ENCODE measurements at places on chromosomes 11 and 22.
A peak's percentile ranks its signal among the peaks of the same experiment; 100 is the strongest.

DNA sequence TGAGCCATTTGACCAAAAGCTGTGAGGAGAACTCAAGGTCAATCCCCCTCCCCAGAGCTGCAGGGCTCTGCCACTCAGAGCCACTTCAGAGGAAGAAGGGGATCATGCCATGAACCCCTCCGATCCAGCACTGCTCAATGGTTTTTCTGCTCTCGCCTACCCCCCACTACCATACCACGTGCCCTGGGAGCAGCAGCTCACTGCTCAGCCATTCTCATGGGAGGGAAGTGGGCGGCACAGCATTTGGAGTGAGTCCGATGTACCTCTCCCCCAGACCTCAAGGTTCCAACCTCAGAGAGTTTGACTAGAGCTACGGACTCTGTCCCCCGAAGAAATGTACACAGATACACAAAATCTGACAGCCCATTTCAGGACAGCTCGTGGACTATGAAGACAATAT is 34.5 kb downstream of the AP1B1 start:
- no peak for DNase-seq

DNA sequence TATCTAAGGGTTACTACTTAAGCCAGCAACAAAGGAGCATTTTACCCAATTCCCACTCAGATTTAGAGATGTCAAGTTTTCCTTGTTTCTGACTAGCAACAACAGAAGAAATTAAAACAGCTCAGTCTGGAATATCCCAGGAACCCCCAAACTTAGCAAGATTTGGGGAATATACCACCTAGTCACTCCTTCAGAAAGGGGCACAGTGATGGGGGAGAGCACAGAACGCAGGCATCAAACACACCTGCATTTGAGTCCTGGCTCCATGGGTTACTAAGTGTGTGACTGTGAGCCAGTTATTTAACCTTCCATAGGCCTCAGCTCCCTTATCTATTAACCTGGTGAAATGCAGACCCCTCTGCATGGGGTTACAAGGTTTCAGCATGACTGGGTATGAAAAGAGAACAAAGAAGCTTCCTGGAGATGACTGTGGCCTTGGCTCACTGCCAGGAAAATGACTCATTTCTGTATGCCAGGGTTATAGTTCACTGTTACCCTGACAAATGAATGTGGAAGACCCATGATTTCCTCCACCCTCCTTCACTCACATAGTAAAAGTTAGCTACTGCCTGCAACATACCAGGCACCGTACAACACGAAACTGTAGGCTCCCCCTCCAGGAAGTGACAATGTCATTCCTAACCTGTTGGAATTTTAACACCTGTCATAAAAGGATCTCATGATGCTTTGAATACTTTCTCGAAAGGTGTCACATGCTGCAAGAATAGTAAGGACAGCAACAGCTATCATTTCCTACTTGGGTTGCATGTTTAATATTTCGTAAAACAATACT is 79.6 kb downstream of the ME3 start:
- DNase-seq: peak; percentile 10

- DNase-seq: no peak
These were observed 15.9 kb downstream of the CCDC82 start for GRCh38 chr11:96373826-96374225.

- no peak for DNase-seq
These were observed 49.3 kb upstream of the CLPB start for GRCh38 chr11:72483412-72484186.

DNA sequence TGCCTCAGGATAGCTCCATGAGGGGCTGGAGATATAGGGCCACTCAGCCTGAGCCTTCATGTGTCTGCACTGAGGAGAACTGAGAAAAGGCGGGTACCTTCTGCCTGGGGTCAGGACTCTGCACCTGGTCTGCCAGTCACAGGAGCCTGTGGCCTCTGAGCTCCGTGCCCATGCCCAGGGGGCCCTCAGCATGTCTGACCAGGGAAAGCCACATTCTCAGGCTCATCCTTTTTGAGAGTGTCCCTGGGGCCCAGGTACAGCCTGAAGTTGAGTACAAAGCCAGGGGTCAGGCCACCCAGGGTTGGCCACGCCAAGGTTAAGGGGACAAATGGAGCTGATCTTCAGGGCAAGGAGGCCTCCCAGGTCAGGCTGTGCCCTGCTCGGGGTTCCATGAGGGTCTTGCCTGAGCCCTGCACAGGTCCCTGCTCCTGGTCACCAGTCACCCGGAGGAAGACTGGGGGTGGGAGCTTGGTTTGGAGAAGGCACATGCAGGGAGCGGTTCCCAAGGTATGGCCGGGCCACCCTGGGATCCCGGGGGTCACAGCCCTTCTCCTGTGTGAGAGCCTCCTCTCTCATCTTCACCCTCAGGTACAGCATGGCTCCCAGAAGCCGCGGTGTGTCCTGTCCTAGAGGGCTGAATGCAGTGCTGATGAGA is 6.0 kb downstream of the DENND6B start:
- no peak for DNase-seq

GRCh38 chr11:100759856-100760255 is 72.8 kb downstream of the ARHGAP42 start:
- DNase-seq: peak; percentile 63

DNA sequence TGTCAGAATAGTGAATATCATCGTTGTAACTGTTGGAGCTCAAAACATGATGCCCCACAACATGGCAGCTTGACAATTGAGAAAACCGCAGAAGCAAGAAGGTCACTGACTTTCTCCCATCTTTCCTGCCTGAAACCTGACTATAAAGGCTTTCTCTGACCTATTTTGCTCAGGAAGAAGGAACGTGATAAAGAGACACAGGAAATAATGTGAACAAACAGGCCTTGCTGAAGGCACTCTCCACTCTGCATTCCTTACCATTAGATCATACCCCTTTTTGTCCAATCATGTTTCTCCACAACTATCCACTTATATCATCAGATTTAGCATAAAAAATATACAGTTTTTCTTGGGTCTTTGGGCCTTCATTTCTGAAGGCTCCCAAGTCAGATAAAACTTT is 916.8 kb downstream of the METTL15 start:
- DNase-seq: no peak

DNA sequence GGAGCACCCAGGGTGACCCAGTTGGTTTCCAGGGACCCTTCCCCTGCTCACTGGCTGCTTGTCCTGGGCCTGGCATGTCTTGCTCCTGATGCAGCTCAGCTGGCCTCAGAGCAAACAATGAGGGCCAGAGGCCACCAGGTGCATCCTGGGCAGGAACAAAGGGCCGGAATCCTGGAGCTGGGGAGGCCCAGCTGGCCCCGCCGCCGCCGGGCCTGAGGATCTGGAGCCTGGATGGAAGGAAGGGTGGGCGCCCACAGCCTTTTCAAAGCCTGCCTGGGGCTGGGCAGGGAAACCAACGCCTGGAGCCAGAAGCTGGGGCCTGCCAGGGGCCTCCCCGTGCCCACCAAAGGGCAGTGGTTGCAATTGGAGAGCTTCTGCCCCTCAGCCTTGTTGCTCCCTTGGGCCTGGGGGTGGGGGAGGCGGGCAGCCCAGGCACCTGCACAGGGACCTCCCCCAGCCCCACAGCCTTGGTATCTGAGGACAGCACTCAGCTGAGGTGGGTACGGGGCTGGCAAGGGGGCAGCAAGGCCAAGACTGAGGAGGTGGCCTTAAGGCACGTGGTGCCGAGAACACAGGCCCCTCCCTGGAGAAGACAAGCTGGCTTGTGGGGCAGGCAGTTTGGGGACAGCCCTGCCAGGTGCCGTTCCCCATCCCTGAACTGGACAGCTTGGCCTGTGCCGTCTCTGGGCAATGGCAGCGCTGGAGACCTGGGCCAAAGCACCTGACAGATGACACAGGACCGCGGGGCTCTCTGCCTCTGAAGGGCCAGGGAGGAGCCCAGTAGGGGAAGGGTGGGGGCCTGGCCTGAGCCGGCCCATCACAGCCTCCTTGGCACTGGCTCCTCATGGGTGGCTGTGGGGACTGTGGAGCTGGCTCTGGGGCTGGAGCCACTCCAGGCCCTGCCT is 7.1 kb upstream of the ADORA2A start:
- no peak for DNase-seq

- no peak for DNase-seq
These were observed 57.6 kb downstream of the KCNJ4 start for GRCh38 chr22:38397189-38398085.

- DNase-seq: no peak
These were observed 986.9 kb upstream of the CHORDC1 start for GRCh38 chr11:91209751-91210150.

GRCh38 chr11:75589933-75590332 is 27.9 kb downstream of the SERPINH1 start:
- DNase-seq: no peak

- no peak for DNase-seq
These were observed 4.1 kb downstream of the BEST1 start for GRCh38 chr11:61954106-61954850.

DNA sequence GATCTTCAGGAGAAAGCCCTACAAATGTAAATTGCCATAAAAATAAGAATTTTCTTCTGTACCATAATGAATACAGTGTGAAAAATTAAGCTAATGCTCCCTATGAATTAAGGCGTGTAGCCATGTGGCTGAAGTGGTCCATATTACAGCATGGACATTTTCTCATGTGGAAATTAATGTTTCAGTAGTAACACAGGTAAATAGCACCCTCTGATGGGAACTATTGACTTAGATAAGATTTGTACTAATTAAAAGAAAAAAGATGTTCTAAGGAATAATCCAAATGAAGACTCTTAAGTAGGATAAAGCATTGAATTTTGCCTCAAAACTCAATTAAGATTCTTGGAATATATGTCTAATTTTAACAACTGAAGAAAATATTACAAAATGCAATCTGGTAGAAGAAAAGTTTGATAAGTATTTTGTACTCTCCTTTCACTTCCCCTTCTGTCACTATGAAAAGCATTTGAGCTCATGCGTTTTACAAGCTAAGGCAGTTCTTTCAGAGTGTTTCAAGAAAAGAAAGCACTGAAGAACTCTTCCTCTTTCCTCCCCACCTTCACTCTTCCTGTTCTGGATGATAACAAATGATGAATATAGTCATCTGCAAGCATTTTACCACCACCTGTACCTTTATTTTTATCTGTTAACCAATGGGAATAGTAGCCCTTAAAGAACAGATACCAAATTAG is 9.9 kb upstream of the OR8D2 start:
- peak; percentile 1 for DNase-seq

- DNase-seq: no peak
These were observed 47.8 kb downstream of the ARHGAP42 start for GRCh38 chr11:100734743-100735527.

- no peak for DNase-seq
These were observed 2.0 kb downstream of the ST14 start for GRCh38 chr11:130161441-130162145.

GRCh38 chr11:64765851-64766665 is 6.3 kb upstream of the PYGM start:
- no peak for DNase-seq

GRCh38 chr11:28274216-28274615 is 166.0 kb downstream of the METTL15 start:
- DNase-seq: no peak

- DNase-seq: no peak
These were observed 14.1 kb downstream of the DEAF1 start for GRCh38 chr11:680970-681369.

GRCh38 chr22:26226538-26227297 is 57.5 kb downstream of the SEZ6L start:
- DNase-seq: no peak

DNA sequence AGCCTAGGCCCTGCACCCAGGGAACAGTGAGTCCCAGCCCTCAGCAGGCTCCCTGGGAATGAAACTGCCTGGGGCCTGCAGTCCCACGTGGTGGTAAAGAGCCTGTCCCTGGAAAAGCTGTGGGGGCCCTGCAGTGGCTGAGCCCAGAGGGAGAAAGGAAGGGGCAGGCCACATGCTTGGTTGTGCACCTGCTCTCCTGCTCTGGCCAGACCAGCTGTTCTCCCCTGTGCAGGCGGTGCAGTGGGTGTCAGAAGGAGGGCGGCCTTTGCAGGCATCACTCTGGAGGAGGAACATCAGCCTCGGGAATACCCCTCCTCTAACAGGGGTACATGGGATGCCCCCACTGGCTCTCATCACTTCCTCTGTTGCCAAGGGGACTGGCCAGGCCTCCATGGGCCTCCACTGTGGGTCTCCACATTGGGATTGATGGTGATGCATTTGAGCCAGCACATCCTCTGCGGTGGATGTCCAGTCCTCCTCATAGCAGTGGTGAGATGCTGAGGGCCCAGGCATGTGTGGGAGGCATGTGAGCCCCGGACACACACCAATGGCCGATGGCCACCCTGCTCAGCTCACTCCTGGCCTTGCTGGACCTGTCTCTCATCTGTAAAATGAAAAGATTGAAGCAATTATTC is 690.4 kb downstream of the BRD1 start:
- peak; percentile 86 for DNase-seq

- DNase-seq: no peak
These were observed 1.3 kb downstream of the C11orf42 start for GRCh38 chr11:6206456-6207180.

DNA sequence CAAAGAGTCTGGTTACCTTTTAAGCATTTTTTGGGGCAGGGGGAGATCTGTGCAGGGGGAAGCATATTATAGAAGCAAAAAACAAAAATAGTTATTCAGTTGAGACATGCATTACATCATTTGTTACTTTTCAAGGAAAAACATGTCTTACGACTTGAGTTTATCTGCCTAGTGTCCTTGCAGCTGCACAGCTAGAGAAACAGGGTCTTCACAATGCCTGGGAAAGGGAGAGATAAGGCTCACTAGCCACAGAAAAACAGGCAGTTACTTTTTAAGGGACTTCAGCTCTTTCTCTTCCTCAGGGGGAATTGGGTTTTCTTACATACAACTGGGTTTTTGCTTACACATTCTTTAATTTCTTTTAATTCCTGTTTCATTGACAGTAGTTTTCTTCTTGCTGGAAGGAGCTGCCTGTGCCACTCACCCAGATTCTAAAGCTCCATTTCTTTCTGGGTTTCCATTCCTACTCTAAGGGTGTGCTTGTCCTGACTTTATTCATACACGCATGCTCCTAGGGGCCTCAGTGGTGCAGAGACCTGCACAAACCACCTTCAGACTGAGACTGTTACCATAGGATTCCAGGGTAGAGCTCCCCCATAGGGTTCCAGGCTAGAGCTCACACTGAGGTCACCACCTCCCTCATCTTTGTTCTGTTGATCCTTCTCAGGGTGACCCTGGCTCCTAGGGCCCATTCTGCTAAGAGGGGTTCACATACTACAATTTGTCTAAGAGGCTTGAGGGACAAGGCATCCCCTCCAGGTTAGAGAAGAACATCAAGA is 14.7 kb upstream of the UBQLNL start:
- DNase-seq: no peak

GRCh38 chr11:111870522-111870885 is 877 bp downstream of the ALG9 start:
- DNase-seq: no peak

GRCh38 chr22:46058091-46058420 is 81.1 kb upstream of the WNT7B start:
- peak; percentile 68 for DNase-seq

- no peak for DNase-seq
These were observed 31.7 kb downstream of the DCDC1 start for GRCh38 chr11:31337806-31338205.

All from NCI-H524 (cell line).